HuH-7 (cell line): ENCODE measurements at places on chromosomes 6 and 20.

GRCh38 chr6:70351461-70351860, 48.6 kb upstream of the COL9A1 start:
- DNase-seq, result no peak

DNA sequence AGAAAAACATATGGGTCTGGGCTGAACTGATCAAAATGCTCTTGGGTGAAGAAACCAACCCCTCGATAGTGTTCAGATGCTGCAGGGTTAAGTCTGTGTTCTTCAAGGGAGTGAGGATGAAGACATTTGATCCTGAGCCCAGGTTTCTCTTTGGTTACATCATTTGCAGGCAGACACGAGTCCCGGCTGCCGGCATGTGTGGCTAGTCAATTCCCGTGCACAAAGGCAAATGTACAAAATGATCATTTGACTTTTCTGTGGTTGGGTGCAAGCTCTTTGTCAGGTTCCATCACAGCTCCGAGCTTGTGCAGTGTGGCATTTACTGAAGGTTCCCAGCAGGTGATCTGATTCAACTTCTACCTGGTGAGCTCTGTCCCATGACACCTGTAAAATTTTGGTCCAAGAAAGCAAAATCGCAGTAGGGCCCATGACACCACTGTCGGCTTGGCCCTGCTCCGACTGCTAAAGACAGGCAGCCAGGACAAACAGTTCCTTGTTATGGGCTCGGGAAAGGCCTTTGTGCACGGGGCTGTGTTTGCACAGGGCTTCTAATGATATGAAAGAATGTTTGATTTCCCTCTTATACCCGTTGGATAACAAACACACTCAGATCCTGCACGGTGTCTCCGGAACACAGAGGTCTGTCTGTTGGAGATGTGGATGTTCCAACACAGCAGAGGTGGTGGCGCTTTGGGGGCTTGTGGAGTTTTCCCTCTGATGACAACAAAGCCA, 46.9 kb downstream of the GJA10 start:
- peak; percentile 40 for DNase-seq

DNA sequence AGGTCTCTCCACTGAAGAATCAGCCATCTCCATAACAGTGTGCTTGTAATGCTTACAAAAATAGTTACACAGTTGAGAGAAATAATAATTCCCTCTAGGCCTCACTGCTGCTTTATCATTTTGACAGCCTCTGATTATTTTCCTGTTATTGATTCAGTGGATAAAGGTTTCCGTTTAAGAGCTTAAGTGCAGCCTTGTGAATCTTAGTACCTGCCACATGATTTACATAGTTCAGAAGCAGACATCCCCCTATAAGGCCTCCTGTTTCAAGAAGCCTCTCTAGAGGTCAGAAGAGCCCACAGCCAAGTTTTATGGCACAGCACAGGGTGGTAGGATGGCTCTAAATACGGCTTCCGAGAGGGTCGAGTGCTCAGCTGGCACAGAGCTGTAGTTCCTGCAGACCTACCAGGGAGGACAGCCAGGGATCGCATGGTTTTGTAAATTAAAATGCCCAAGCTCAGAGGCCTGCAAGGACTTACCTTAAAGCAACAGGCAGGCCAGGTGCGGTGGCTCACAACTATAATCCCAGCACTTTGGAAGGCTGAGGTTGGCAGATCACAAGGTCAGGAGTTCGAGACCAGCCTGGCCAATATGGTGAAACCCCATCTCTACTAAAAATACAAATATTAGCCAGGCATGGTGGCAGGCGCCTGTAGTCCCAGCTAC, 17.6 kb upstream of the PYGB start:
- DNase-seq, result no peak

DNA sequence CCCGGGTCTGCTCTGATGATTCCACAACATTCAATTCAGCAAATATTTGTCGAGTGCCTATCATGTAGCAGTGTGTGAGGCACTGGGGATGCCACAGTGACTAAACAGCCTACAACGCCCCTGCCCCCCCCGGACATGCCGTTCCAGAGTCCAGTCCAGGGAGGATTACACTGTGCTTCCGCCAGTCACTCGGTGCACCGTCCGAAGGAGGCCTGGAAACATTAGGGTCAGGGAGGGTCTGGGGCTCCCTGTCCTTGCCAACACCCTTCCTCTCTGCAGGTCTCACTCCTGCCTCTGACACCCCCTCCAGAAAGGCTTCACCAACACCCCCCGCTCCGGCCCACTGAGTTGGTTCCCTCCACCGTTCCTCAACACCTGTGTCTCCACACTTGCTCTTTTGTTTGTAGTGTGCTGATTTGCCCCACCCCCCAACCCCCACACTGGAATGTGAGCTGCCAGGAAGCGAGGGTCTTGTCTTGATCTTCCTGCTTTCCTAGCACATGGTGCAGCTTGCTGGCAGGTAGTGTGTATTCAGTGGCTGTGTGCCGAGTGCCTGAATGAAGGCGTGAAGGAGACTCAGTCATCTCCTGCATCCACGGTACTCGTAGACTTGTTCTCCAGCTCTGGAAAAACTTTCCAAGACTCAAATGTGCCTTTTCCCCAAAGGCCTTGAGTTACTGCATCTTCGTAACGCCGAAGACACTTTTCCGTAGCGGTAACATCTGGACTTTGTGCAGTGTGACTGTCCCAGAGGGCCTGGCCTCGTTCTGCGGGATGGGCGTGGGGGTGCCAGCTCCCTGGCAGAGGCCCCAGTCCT, 150.4 kb downstream of the ZDHHC14 start:
- DNase-seq, result peak; percentile 79

DNA sequence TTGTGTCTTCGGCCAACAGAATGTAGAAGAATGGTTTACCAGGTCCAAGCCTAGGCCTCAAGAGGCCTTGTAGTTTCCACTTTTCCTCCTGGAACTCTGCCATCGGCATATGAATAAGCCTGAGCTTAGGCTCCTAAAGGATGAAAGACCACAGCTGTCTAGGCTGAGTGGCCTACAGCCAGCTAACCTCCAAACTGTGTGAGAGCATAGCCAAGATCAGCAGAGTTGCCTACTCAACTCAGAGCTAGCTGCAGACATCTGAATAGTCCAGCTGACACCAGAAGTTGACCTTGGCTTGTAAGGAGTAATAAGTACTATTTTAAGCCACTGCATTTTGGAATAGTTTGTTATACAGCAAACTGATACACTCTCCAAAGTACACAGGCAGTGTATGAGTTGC, 52.6 kb upstream of the SMIM29 start:
- DNase-seq, result no peak

DNA sequence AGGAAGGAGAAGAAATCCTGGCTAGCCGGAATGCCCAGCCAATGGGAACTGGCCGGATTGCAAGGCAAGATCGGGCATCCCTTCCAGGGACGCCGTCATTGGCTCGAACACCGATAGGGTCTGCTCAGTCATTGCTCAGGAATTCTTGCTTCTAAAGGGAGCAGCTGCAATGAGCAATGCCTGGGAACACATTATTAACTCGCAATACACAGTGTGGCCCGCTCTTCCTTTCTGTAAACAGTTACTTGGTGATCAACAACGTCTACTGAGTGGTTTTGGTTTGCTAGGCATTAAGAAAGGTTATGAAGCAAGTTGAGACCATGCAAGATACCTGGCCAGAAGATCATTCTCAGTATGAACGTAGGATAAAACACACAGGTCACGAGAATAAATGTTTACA, 165.4 kb upstream of the CITED2 start:
- DNase-seq, result peak; percentile 42

DNA sequence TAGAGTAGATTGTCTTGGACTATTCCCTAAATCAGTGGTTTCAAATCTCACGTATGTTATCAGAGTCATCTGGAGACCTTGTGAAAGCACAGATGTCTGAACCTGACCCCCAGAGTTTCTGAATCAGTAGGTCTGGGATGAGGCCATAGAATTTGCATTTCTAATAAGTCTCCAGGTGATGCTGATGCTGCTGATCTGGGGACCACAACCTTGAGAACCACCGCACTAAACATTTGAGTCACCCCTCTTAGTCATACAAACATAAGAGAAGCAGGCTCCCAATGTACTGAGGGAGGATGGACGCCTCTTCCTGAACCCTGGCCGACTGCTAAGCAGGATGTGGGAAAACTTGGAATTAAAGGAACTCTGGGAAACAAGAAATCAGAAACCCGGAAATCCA, 187.8 kb upstream of the PRDM1 start:
- no peak for DNase-seq

- DNase-seq, result no peak
These were observed 32.3 kb upstream of the SLC23A2 start for GRCh38 chr20:5033566-5033965.

- no peak for DNase-seq
These were observed 9.6 kb upstream of the PKIG start for GRCh38 chr20:44572551-44573500.

- DNase-seq, result no peak
These were observed 96.1 kb upstream of the ARMC2 start for GRCh38 chr6:108751851-108752732.

DNA sequence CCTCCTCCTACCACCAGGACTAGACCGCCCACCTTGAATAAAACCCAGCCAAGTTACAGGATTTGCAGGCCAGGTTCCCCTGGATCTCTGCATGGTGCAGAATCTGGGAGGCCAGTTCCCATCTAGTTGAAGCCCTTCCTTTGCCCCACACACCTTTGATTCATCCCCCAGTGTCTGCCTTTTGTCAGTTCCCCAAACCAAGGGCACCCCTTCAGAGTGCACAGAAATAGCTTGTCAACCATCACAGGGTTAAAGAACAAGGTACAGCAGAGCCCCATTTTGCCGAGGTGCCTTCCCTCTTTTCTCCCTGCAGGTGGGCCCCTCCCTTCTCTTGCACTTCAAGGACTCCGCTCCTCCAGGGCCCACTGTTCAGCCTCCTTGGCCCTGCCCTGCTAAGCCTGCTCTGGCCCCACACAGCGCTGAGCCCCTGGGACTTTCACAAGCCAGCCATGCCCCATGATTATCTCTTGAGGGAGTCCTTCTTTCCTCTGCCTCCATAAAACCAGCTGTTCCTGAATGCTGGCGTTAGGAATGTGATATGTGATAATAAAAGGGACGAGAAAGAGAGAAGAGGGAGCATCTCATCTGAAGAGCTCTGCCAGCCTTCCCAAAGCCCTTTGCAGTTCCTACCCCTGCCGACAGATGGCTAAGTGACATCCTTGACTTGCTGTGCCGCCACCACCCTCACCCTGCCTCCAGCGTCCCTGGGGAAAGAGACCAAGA, 280.3 kb downstream of the CDC5L start:
- peak; percentile 48 for DNase-seq

GRCh38 chr6:136440203-136440602, 110.0 kb downstream of the MAP7 start:
- no peak for DNase-seq

DNA sequence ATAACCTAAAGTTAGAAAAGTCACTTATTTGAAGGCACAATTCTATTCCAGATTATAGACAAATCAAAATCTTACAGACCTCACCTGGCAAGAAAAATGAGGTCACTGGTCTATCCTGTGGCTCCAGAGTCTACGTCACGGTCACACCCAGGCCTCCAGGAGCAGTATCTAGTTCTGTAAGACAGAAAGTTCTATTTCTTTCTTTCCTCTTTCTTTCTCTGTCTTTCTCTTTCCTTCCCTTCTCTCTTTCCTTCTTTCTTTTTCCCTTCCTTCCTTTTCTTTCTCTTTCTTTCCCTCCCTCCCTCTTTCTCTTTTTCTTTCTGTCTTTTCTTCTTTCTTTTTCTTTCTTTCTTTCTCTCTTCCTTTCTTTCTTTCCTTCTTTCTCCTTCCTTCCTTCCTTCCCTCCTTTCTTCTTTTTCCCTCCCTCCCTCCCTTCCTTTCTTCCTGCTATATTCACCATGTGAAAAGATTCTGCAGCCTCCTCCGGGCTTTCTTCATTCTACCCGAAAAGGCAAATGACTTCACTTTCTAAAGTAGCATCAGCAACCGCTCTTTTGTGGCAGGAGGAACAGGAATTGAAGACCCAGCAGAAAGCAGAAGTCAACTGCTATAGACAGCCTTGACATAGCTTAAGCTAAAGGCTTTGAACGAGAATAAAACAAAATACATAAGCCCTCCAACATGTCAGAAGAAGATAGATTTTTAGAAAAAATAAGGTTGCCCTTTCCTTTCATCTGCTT, 83.9 kb upstream of the SIRPG start:
- no peak for DNase-seq

DNA sequence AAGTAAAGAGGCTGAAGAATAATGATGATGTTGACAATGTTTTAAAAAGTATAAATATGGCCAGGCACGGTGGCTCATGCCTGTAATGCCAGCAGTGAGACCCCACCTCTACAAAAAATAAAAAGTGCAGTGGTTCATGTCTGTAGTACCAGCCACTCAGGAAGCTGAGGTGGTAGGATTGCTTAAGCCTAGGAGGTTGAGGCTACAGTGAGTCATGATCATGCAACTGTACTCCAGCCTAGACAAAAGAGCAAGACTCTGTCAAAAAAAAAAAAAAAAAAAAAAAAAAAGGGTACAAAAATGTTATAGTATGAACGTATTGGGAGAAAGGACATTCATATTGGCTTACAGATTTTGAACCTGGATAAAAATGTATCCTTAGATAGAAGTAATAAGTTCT, 543.1 kb upstream of the IRAK1BP1 start:
- no peak for DNase-seq

DNA sequence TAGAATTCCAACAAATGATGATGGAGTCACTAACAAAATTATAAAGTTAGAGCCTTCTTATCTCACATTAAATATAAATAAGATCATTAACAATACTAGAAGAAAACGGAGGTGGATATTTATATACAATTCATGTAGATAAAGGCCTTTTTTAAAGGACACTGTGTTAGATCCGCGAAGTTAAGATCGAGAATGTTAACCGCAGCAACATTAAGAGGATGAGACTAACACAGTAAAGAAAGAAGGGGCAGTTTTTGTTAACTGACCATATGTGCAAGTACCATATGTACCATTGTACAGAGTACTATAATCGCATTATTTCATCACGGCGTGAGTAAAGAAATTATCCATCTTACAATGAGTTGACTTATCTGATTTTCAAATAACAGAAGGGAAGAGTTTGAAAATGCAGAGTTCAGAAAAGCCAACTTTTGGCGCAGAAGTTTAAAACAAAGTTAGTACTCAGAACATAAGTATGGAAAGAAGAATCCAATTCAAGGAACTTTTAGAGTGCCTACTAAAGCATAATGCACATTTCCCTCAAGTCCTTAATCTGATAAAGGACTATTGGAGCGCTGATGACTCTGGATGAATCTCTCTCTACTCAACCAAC, 1.4 kb downstream of the FBXL4 start:
- DNase-seq, result no peak

GRCh38 chr20:48921883-48922820, 641 bp downstream of the ARFGEF2 start:
- DNase-seq, result peak; percentile 54

DNA sequence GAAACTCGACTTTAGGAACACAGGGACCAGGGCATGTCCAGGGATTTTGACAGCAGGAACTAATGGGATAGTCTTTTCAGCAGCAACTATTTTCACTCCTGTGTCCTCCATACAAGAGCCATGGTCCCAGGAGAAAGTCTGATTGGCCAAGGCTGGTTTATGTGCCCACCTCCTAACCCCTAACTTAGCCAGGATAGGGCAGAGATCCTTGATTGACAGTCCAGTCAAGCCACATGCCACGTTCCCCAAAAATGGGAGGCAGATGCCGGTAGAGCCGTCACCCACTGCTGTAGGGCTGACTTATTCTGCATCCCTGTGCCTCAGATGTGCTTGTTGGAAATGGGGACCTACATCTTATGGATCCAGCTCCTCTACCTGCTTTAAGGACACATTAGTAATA, 22.3 kb downstream of the SLC2A10 start:
- no peak for DNase-seq
